ENCODE measurements at places on chromosomes 1 and 21.

DNA sequence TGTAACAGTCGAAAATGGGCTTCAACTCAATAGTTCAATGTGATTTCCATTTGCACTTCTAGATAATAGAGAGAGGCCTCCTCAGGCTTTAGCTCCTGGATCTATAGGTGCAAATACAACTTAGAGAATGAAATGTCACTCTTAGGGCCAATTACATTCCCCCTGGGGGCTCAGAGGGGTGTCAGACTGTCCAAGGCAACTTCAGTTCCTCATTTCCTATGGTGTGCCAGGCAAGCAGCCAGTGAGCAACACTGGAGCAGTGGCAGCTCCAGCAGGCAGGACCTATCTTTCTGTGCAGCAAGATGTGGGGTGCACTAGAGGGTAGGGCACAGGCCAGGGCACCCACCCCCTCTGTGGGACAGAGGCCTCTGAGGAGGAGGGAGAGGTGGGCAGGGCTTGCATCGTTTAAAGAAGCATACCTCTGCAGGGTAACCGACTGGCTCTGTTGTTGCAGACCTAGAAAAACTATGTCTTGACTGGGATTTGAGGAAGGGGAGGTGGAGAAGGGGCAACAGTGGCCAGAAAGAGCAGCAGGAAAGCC lies 97.3 kb downstream of the SUSD4 start:
- H3K27ac ChIP-seq = no peak overlapping the region
- no peak for DNase-seq
- no peaks in the 10 kb centered on the region for H3K27me3 ChIP-seq
- H3K4me3 ChIP-seq = no peak overlapping the region
- H3K36me3 ChIP-seq = no peaks in the 10 kb centered on the region

- H3K27ac ChIP-seq = no peak overlapping the region
- no peak for DNase-seq
- no peaks in the 10 kb centered on the region for H3K4me1 ChIP-seq
Observed at GRCh38 chr1:111402083-111402482, 25.5 kb downstream of the OVGP1 start.

- no peaks in the 10 kb centered on the region for H3K27me3 ChIP-seq
- peaks cover 6% of the 10 kb centered on the region for H3K4me1 ChIP-seq
- no peak overlapping the region for H3K4me3 ChIP-seq
- no peaks in the 10 kb centered on the region for H3K36me3 ChIP-seq
- no peak overlapping the region for H3K27ac ChIP-seq
Observed at GRCh38 chr1:6794164-6794563, 8.9 kb downstream of the CAMTA1 start.

- no peaks in the 10 kb centered on the region for H3K36me3 ChIP-seq
- H3K27me3 ChIP-seq = peaks cover 2% of the 10 kb centered on the region
- no peak for DNase-seq
- no peak overlapping the region for H3K27ac ChIP-seq
- no peaks in the 10 kb centered on the region for H3K4me1 ChIP-seq
Observed at GRCh38 chr1:169650551-169650950, 20.6 kb upstream of the SELP start.

GRCh38 chr21:32257962-32258785 lies 20.7 kb downstream of the MIS18A start:
- no peak overlapping the region for H3K4me3 ChIP-seq
- DNase-seq = peak; percentile 76
- no peaks in the 10 kb centered on the region for H3K36me3 ChIP-seq
- no peak overlapping the region for H3K27ac ChIP-seq
- H3K4me1 ChIP-seq = peaks cover 15% of the 10 kb centered on the region

- no peak overlapping the region for H3K27ac ChIP-seq
- peaks cover 3% of the 10 kb centered on the region for H3K4me1 ChIP-seq
- no peak for DNase-seq
- H3K36me3 ChIP-seq = no peaks in the 10 kb centered on the region
Observed at GRCh38 chr1:112262316-112262715, 133.7 kb upstream of the CTTNBP2NL start.

DNA sequence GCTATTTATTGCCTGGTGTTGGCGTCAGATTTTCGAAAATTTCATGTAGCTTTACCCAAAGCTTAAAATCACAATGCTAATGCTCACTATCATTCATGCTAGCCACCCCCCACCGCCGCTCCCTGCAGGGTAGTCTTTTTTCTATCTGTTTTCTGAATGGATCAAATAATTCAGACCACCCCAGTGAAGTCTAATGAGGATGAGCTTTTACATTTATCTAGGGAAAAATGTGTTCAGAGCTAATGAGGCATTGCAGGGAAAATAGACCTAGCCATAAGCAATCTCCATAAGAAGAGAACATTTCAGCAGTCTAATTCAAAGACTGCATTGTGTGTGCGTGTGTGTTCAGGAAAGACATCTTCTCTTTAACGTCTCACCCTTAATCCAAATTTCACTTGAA lies 533.0 kb upstream of the PRMT6 start:
- no peak overlapping the region for H3K27ac ChIP-seq
- H3K4me3 ChIP-seq = no peak overlapping the region
- H3K4me1 ChIP-seq = no peaks in the 10 kb centered on the region
- no peak for DNase-seq

DNA sequence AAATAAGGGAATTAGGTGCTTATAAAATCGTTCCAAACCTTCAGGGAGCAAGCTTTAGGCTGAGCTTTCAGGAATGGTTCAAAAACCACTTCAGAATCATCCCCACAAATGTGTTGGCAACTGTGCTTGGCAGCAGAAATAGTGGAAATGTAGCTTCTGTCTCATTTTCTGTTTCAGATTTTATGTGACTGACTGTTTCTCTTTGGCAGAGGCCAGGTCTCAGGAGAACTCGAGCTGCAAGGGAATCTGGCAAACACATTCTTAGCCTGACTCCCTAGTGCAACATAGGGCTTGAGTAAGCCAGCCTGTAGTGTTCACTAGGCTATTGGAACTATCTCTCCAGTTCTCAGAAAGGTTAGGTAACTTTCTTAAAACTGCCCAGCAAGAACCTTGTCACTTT lies 128.6 kb downstream of the PLA2G4A start:
- no peaks in the 10 kb centered on the region for H3K36me3 ChIP-seq
- H3K27ac ChIP-seq = no peak overlapping the region
- H3K4me1 ChIP-seq = no peaks in the 10 kb centered on the region
- no peak for DNase-seq
- no peak overlapping the region for H3K4me3 ChIP-seq

DNA sequence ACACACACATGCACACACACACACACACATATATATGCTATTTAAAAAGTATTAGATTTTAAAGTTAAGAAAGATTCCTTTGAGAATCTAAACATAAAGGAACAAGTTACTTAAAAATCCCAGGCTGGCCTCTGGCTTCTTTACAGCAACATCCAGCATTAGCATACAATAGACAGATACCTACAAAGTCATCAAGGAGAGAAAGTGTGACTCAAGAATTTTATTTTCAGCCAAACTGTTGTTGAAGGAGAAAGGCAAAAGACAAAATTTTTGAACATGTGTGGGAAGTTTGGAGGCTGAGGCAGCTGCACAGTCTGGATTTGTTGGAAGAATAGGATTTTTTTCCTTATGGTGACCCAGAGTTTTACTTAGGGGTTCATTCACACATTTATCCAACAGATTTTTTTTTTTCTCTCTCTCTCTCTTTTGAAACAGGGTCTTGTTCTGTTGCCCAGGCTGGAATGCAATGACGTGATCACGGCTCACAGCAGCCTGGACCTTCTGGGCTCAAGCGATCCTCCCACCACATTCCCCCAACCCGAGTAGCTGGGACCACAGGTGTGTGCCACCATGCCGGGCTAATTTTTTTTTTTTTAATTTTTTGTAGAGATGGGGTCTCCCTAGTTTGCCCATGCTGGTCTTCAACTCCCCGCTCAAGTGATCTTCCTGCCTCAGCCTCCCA lies 24.0 kb upstream of the SPOCD1 start:
- H3K4me1 ChIP-seq = no peaks in the 10 kb centered on the region
- H3K4me3 ChIP-seq = no peak overlapping the region
- H3K27me3 ChIP-seq = peaks cover 2% of the 10 kb centered on the region
- no peak overlapping the region for H3K27ac ChIP-seq
- DNase-seq = no peak

GRCh38 chr1:97943354-97943753 lies 22.5 kb upstream of the DPYD start:
- no peak for DNase-seq
- H3K27me3 ChIP-seq = peaks cover 2% of the 10 kb centered on the region
- no peak overlapping the region for H3K4me3 ChIP-seq

DNA sequence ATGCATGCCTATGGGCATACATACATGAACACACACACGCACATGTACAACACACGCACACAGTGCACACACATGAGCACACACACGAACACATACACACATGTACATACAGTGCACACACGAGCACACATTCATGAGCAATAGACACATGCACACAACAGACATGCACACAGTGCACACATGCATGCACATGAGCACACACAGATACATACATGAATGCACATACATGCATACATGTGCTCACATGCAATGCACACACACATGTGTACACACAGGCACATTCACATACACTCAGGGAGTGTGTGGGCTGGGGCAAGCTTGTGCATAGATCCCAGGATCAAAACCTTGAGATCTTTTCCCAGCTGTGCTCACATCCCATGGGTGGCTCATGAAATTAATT lies 18.9 kb downstream of the CRYAA start:
- no peak overlapping the region for H3K4me3 ChIP-seq
- DNase-seq = no peak
- peaks cover 8% of the 10 kb centered on the region for H3K36me3 ChIP-seq

DNA sequence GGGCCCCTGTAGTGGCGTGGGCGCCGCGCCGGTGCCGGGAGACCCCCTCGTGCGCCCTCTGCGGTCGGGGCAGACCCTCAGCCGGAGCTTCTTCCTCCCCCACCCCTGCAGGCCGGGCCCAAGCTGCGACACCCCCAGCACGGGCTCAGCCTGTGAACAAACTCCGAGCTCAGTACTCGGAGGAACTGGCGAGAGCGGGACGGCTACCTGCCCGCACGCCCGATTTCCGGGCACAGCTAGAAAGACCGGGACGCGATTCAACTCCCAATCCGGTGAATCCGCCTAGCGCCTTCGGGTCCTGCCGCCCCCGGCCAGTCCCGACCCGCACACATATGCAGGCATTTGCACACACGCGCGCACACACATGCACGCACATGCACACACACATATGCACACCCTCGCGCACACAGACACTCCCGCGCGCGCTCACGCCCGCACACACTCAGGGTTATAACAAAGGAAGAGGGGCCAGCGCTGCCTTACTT lies 580 bp upstream of the BLACAT1 start:
- peaks cover 13% of the 10 kb centered on the region for H3K27me3 ChIP-seq
- H3K4me1 ChIP-seq = peaks cover 4% of the 10 kb centered on the region
- no peaks in the 10 kb centered on the region for H3K36me3 ChIP-seq

- H3K27ac ChIP-seq = no peak overlapping the region
- peaks cover 6% of the 10 kb centered on the region for H3K36me3 ChIP-seq
- no peaks in the 10 kb centered on the region for H3K27me3 ChIP-seq
- DNase-seq = no peak
- no peaks in the 10 kb centered on the region for H3K4me1 ChIP-seq
Observed at GRCh38 chr1:100404821-100405220, 52.5 kb downstream of the CDC14A start.

GRCh38 chr1:206518206-206518605 lies 10.9 kb downstream of the RASSF5 start:
- H3K27me3 ChIP-seq = peaks cover 8% of the 10 kb centered on the region
- peak overlapping the region; percentile 74 for H3K27ac ChIP-seq
- DNase-seq = peak; percentile 48
- H3K4me1 ChIP-seq = peaks cover 68% of the 10 kb centered on the region
- no peaks in the 10 kb centered on the region for H3K36me3 ChIP-seq

DNA sequence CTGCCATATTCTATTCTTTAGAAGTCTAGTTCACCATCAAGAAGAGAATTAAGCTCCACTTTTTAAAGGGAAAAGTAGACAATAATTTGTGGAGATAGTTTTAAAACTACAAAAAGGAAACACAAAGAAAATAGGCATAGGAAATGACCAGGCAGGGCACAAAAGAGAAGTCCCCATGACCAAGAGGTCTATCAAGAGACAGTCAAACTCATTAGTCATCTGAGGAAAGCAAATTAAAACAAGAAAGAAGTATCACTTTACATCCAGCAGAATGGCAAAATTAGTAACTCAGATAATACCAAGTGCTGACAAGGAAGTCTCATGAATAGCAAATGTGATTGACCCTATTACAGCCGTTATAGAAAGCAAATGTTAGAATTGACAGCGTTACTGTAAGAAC lies 243.7 kb upstream of the SNX7 start:
- H3K4me3 ChIP-seq = no peak overlapping the region
- no peak overlapping the region for H3K27ac ChIP-seq
- H3K36me3 ChIP-seq = no peaks in the 10 kb centered on the region
- H3K4me1 ChIP-seq = no peaks in the 10 kb centered on the region
- DNase-seq = no peak

DNA sequence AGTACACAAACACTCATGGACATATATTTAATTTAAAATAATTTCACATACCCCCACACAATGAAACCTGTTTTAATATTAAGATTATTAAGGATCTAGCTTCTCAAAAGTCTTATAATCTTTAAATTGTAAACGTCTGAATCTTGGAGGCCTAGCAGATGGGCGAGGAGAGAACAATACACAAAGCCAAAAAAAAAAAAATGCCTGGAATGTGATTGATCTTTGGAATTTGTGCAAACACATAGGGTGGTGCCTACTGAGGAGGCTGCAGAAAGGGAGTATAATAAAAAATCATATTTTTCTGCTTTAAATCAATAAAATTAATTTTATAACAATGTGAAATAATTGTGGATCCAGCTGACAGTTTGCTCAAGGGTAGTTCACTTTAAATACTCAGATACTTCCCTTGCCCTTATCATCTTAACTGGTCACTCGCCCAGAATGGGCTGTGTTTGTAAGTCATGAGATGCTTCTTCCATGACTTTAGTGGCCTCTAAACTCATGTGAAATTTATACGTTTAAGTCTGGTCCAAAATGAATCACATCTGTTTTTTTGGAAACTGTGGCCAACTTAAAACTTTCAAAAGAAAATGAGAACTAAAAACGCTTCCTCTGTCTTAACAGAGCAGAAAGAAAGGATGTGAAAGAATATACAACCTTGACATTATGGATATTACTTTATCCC lies 802.8 kb upstream of the CXADR start:
- H3K4me3 ChIP-seq = no peak overlapping the region
- DNase-seq = no peak
- no peak overlapping the region for H3K27ac ChIP-seq
- H3K36me3 ChIP-seq = no peaks in the 10 kb centered on the region
- H3K27me3 ChIP-seq = no peaks in the 10 kb centered on the region

DNA sequence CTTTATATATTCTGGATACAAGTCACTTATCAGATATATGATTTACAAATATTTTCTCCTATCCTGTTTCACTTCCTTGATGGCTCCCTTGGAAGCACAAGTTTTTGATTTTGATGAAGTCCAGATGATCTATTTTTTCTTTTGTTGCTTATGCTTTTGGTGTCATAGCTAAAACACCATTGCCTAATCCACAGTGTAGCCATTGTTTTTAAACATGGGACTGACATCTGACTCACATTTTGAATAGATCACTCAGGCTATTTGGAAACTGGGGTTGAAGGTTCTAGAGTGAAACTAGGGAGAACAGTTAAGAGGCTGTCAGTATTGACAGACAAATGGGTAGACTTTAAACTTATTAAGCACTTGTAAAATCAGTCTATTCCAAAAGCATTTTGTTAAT lies 16.6 kb downstream of the AK4 start:
- no peaks in the 10 kb centered on the region for H3K27me3 ChIP-seq
- H3K36me3 ChIP-seq = no peaks in the 10 kb centered on the region
- H3K4me1 ChIP-seq = no peaks in the 10 kb centered on the region

- peaks cover 2% of the 10 kb centered on the region for H3K27me3 ChIP-seq
- DNase-seq = no peak
- peaks cover 11% of the 10 kb centered on the region for H3K4me1 ChIP-seq
- no peak overlapping the region for H3K27ac ChIP-seq
Observed at GRCh38 chr1:94027721-94028515, 93.0 kb downstream of the ABCA4 start.

- H3K36me3 ChIP-seq = no peaks in the 10 kb centered on the region
- DNase-seq = peak; percentile 88
- H3K4me3 ChIP-seq = no peak overlapping the region
- H3K27me3 ChIP-seq = peaks cover 10% of the 10 kb centered on the region
- H3K4me1 ChIP-seq = peaks cover 28% of the 10 kb centered on the region
Observed at GRCh38 chr1:112808861-112809684, 93.9 kb upstream of the PPM1J start.
